ENCODE measurements at places on chromosomes 3 and 15.
A peak's percentile ranks its signal among the peaks of the same experiment; 100 is the strongest.

DNA sequence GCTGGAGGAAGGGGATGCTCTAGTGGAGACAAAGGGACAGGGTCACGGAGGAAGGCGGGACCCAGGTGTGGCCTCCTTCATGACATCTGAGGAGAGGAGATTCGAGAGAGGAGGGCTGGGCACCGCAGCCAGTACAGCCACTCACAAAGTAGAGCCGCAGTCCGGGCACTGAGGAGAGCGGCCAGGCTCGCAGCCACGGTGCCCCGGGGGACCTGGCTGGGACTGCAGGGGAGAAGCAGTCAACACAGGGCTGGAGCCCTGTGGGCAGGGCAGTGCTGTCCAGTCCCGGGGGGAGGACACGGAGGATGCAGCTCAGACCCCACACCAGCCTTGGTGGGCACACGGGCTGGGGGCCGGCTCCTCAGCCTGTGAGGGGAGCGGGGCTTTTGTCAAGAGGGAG is 40.3 kb downstream of the HMCES start:
- no peak for DNase-seq

DNA sequence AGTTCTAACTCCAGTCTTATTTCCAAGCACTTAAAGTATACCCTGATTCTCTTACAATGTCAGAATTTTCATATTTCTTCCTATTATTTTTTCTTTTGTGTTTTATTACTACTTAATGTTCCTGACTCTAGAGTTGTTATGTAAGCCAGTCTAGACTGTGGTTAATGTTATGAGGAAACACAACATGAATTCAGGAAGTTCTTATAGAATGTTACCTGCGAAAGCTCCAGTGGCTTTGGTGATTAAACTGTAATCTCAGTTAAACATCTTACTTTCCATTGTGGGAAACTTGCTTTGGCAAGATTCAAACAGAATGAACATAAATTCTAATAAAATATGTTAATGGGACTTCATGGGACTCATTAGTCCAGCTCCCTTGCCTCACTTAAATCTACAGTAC is 36.6 kb upstream of the CHL1 start:
- no peak for DNase-seq

DNA sequence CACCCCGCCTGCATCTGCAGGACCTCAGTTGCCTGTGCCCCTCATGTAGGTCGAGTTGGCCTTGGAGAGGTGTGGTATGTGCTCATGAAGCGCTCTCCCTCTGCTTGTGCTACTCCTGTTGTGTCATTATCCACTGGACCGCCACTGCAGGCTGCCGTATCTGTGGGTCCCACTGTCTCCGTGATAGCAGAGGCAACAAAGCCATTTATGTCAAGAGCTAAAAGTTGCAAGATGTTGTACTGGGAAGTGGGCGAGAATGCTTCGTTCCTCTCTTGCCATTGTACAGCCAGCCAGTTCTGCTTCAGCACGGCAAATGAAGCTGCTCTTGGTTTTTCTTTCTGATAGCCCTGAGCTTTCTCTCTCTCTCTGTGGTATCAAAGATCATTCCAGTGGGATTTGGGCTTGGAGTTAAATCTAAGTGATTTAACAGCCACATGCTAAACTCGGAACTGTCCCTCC is 89.0 kb downstream of the TMEM212 start:
- no peak for DNase-seq

GRCh38 chr3:150411976-150412375 is 3.9 kb downstream of the TSC22D2 start:
- peak; percentile 29 for DNase-seq

GRCh38 chr3:80285388-80285787 is 517.6 kb upstream of the ROBO1 start:
- DNase-seq: peak; percentile 54

DNA sequence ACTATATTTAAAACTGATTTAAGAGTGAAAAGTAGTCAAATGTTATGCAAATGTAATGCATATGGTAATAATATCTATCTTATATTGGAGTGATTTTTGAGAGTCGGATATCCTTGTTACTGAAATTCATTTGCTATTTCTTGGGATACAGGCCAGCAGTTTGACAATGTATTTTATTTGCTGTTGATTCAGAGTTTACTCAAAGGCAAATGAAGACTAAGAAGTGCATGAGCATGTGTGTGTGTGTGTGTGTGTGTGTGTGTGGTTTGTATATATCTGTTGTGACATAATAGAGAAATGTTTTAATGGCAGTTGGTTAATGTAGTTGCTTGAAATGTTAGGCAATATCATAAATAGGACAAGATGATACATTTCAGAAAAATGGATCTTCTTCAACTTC is 39.0 kb downstream of the UNC13C start:
- no peak for DNase-seq

All from SJCRH30 (cell line).